ENCODE measurements at places on chromosomes 1 and 21.

DNA sequence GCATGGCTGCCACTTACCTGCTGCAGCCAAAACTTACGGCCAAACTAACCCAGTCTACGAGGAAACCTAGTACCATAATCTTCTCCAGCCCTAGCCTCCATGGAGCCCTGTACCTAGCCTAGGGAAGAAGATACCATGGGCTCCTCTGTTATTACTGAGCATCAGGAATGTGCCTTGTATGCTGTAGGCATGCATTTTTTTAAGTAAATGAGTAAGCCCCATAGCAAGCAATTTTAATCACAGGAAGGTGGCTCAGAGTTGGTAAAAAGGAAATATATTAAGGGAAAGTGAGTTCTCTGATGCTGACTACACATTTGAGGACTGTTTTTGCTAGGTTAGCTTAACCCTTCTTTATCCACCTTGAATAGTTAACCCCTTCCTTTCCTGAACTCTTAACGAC, 21.2 kb downstream of the NFASC start:
- DNase-seq = peak; percentile 41

DNA sequence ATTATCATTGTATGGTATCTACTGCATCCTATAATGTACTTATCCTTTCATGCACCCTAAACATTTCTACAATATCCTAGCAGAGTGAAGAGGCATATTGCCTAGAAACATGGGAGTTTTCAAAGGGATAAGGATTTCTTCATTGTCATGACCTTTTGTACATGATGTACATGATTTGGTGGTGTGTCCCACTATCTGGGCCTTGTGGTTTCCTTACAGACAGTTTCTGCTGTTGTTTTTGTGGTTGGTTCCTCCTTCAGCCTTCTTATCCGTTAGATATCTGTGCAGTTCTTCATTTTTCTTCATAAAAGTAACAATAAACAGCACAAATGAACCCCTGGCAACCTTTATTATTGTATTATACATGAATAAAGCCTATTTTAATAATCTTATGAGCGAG, 70.4 kb upstream of the BACH1 start:
- DNase-seq = no peak

DNA sequence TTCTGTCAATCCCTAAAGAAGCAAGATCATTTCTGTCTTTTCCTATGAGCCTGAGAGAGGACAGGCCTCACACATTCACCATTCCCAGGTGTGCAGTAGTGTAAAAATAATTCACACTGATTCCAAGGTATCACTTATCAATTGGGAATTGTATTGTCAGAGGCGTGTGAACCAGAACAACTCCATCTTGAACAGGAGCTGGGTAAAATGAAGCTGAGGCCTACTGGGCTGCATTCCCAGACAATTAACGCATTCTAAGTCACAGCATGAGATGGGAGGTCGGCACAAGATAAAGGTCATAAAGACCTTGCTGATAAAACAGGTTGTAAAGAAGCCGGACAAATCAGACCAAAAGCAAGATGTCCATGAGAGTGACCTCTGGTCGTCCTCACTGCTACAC, 239.2 kb downstream of the SMYD3 start:
- DNase-seq = no peak

GRCh38 chr1:212871976-212872375, 13.9 kb downstream of the FLVCR1 start:
- DNase-seq = no peak

Measured in GM03348 (cell line).